Anterior cingulate cortex (tissue), 58 donors: ENCODE measurements at places on chromosomes 5 and 9.

GRCh38 chr9:33619666-33620404, 95.8 kb downstream of the ANKRD18B start:
- no peak for DNase-seq

DNA sequence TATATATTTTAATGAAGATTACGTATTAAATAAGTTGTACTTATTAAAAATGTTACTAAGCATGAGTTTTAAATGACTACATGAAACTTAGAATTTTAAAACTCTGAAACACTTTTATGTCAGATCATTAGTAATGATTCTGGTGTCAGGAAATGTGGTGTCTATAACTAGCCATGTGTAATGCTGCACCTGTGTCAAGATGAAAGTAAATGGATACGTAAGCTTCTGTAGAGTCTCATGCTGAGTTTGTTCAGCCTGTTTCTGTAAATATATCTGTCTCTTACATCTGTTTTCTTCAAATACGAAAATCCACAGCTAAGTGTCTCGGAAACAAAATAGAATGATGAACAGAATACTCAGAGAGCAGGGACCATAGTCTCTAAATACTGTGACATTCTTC, 278.0 kb upstream of the SMC2 start:
- DNase-seq = no peak

DNA sequence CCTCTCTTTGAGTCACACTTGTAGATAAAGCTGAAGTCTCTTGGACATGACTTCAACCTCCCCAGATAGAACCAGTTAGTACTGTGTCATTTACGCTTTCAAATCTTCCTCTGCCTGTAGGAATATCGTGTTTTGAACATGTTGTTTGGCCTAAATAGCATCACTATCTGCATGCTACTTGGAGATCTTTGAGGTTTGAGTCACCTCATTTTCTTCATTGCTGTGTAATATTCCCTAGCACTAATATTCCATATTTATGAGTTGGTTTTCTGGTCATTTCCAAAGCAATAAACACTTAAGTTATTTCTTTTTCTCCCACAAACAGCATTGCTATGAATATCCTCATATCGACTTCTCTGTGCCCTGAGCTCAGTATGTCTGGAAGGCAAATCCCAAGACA, 100.3 kb downstream of the ROR2 start:
- no peak for DNase-seq

DNA sequence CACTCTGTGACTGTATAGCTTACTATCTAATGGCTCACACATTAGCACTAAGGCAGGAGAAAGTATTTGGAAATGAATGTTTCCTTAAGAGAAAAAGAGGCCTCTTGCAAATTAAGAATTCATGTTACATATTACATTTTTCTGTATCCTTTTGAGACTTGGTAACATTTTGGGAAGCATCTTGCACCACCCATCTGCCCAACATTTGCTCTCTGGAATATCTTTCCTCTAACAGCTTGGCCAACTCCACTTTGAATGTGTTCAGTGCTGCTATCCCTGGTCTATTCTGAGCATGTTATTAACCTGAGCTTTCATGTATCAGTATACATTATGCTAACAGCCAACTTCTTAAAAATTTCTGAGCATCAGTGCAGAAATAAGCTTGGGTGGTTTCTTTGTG, 27.2 kb downstream of the MFAP3 start:
- DNase-seq = no peak

GRCh38 chr9:120915854-120916470, 10.6 kb downstream of the TRAF1 start:
- no peak for DNase-seq

DNA sequence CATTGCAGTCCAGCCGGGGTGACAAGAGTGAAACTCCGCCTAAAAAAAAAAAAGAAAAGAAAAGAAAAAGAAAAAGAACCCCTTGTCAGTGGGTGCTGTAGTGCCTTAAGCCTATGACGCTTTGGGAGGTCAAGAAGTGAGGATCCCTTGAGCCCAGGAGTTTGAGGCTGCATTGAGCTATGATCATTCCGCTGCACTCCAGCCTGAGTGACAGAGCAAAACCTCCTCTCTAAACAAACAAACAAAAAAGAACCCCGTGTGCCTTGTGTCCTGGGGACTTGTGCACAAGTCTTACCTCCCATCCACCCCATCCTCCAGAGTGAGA, 33.5 kb upstream of the STXBP1 start:
- DNase-seq = no peak

DNA sequence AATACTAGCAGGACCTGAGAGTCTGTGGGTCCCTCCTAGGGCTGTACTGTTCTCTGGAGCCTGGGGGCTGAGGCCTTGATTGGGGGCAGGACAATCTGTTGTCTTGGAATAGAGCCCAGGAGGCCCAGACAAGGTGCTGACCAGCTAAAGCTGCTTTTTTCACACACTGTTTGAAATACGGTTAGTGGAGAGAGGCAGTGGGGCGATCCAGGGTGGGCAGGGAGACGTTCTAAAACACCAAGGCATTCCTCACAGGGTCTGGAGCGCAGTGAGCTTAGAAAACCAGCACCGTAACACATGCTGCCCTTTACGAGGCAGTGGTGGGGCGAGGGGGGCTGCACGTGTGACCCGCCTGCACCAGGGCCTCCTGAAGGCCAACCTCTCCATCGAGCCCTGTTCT, 55.1 kb downstream of the EHMT1 start:
- DNase-seq = no peak

DNA sequence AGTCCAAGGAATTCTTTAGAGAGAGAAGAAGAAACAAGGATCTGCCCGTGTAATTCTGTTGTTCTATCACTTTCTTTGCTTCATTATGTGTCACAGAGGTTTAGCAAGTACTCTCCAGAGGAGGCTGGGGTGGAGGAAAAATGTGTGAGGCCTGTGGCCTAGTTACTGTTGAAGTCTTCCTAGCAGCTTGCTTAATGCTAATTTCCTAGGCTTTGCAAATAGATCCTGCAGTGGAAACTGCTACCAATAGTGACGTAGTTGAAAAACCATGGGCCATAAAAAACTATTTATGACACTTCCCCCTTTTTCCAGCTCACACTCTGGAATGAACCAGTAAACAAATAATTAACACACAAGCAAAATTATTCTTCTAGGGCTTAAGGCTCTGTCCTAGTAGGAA, 27.0 kb upstream of the C9orf72 start:
- DNase-seq = no peak

- no peak for DNase-seq
These were observed 9.8 kb downstream of the RACK1 start for GRCh38 chr5:181233801-181234454.

- DNase-seq = no peak
These were observed 117.9 kb upstream of the IRX4 start for GRCh38 chr5:2000591-2000990.

GRCh38 chr9:36217256-36217968, 26.7 kb downstream of the CLTA start:
- DNase-seq = no peak

DNA sequence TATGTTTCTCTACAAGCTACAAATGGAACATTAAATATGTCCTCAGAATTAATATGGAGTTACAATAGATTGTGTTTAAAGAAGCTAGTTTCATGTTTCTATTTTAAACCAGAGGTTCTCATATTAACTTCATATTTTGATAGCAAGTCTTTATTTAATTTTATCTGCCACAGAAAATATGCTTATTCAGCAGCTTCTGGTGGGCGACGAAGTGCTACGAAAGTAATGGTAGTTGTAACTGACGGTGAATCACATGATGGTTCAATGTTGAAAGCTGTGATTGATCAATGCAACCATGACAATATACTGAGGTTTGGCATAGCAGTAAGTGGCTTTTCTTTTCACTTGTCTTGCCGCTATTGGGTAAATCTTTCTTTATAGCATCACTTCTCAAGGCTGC, 54.2 kb downstream of the MOCS2 start:
- no peak for DNase-seq

GRCh38 chr5:177973066-177973635, 22.9 kb downstream of the PROP1 start:
- no peak for DNase-seq

- DNase-seq = no peak
These were observed 305.4 kb downstream of the TENT4A start for GRCh38 chr5:7018601-7019000.

GRCh38 chr5:108858959-108859358, 111.3 kb downstream of the FER start:
- no peak for DNase-seq

DNA sequence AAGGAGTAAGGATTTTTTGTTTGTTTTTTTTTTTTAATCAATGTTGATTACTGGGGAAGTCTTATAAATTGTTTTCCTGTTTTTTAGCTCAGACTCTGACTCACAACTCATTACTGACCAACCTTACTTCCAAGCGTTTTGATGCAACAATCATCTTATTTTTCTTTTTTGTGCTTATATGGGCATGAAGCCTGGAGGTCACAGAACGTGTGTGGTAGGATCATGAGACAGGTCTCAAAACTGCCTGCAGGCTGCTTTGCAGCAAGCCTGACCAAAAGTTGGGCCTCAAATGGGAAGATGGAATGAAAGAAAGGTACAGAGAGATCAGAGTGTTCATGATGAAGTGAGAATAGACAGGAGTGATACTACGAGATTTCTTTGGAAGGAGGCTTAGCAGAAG, 38.5 kb downstream of the SNCAIP start:
- DNase-seq = no peak

GRCh38 chr5:40486437-40487275, 193.1 kb upstream of the PTGER4 start:
- DNase-seq = no peak

DNA sequence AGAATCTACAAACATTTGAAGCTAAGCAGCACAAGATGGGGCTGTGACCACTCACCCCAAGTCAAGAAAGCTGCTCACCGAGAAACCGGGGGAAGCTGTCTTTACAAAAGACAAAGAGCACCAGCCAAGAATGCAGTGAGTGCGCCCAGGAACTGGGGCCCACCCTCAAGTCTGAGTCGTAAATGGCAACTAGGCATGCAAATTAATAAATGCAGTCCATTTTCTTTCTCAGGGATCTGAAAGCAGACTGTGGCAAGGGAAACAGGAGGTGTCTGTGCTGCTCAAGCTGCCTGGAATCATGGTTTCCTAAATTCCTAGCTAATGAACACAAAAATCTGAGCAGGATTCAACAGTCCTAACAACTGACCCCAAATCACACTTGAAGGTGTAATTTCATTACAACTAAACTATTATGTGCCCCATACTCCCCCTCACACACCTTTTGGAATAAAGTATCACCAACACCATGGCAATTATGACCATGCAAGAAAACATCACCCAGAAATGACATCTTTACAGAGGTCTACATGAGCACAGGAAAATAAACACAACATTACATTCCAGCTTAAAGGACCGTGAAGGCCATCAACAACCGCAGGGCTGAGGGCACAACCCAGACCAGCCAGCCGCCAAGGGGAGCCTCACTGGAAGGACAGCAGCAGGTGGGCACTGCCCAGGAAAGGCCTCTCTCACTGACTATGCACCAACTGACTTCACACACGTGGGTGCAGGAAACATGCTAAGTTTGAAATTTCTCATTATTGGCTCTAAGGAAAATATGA, 17.6 kb downstream of the NSUN2 start:
- no peak for DNase-seq

DNA sequence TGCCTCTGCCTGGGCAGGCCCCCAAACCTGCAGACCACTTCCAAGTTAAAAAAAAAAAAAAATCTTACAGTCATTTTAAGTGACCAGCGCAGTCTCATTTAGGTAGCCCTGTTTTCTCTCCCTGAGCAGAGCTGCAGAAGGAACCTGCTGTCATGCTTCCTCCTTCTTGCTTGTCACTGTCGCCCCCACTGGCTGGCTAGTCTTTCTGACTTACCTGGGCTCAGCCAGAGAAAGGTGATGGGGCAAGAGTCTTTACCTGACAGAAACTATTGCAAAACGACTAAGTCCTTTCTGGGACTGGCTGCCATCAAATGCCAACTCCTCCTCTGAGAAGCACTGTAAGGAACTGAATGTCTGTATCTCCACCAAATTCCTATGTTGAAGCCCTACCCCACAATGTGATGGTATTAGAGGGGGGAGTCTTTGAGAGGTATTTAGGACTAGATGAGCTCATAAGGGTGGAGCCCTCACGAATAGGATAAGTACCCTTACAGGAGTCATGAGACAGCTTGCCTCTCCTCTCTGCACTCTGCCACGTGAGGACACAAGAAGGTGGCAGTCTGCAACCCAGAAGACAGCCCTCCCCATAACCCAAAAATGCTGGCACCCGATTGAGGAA, 58.4 kb upstream of the SHC3 start:
- DNase-seq = no peak
